ENCODE measurements at places on chromosomes 2 and 18. TPM values are rescaled to one million over a fixed set of nuclear protein-coding genes. Genes with fewer than 3 reads are reported as not detected.

DNA sequence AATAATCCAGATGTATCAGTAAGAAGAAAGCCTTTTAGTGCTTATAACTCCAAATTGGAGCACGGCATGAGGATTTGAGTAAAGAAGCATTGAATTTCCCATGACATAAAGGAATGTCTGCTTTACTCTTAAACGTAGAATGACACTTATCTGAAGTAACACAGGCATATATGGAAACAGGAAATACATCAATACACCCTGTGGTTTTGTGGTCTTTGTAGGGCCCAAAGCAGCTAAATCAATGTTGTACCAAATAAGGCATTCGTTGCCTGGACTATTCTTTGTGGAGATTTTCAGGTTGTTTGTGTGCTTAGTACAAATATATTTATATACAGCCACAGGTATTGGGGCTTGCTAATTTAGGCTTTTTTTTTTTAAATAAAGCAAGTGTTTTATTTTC lies 660.5 kb downstream of the LRRTM4 start:
- DNase-seq = no peak

DNA sequence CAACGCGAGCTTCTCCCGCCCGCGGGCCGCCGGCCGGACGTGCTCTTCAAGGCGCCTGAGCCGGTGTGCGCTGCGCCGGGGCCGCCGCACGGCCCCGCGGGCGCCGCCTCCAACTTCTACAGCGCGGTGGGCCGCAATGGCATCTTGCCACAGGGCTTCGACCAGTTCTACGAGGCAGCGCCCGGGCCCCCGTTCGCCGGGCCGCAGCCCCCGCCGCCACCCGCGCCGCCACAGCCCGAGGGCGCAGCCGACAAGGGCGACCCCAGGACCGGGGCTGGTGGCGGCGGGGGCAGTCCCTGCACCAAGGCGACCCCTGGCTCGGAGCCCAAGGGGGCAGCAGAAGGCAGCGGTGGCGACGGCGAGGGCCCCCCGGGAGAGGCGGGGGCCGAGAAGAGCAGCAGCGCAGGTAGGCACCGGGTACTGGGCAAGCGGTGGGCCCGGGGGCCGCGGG lies 676 bp downstream of the HOXD11 start:
- DNase-seq = no peak

- DNase-seq = no peak
Observed at GRCh38 chr2:95179451-95179850, 13.8 kb downstream of the ZNF2 start.

DNA sequence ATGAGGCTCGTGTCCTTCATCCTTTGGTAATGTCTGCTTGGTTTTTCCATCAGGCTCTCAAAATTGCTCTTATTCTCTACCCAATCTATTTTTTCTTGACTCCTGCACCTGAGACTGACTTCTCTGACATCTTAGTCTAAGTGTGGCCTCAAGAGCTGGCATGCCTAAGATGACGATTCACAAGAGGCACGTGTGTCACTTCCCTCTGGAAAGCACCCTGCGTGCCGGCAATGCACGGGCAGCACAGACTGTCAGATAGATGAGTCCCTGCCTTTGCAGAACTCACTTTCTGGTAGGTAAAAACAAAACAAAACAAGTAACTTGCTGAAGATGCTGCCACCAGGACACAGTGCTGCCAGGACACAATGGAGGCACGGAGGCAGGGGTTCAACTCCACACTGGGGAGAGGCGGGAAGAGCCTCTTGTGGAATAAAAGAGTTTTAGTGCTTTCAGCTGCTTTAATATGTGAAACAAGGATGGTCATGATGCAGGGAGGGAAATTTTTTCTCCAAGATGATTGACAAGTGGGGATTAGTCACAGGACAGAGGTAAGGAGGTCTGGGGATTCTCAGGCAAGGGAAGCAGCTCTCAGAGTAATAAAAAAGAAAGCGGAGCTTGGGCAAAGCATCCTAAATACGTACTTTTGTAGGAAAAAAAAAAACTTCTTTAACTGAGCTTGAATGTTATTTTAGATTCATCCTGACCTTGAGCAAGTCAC lies 27.3 kb downstream of the CYB5A start:
- no peak for DNase-seq

DNA sequence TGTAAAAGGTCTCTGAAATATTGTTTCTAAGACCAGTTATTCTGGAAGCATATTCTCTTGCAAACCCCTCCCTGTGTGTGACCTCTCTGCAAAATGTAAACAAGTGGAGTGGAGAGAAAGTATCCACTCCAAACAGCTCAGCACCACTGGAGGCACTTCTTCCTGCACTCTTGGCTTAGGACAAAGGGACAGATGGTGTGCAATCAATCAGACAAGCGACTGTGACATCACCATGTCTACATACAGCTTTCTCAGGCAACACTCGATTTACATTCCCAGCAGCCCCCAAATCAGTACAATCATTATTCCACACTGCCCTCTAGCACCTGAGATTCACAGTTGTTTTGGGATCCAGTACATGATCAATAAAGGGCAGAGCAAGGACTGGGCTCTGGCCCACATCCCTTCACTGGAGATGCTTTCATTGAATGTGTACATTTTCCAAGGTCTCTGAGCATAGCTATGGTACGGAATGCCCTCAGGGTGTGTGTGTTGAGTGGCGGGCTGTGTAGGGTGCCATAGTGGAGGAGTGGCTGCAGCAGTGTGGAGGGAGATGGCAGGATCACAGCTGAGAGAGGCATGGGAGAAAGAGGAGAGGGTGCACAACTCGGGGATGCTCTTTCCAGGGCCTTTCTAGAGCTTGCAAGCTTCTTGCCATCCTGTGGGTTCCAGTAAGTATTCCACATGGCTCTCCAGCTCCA lies 311.8 kb upstream of the ST6GAL2 start:
- DNase-seq = no peak

GRCh38 chr18:73261923-73262322 lies 394.1 kb upstream of the NETO1 start:
- no peak for DNase-seq

NHEJ1 gene
- total RNA-seq = 15.0 TPM

DNA sequence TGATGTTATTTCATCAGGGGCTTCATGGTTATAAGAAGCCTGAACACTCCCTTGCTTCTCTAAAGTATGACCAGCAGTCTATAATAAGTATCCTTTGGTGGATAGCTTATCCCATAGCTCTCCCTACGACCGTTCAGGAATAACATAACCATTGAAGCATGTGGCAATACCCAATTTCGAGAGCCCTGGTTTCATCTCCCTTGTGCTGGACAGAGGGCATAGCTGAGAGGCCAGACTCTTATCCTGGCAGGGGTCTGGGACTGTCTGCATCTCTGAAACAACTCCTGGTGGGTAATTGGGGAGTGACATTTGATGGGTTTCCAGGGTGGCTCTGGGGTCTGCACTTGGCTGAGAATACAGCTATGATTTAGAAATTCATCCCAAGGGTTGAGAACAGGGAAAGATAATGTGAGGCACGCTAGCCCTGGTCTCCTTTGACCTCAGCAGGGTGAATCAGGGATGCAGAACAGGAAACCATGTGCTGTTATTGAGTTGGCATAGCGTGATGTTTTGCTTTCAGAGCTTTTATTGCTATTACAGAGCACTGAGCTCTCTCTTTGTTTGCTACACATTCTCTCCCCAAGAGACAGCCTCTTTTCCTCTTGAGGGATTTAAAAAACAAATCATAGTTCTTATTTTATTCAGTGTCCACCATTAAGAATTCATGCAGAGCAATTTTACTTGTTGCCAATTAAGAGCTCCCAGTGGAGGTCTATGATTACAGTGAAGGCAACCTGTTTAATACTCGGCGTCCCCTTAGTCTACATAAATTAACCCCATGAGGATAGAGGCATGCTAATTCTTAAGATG lies 274.5 kb downstream of the NCKAP5 start:
- DNase-seq = no peak

GRCh38 chr2:37349231-37349860 lies 4.9 kb downstream of the QPCT start:
- no peak for DNase-seq

DNA sequence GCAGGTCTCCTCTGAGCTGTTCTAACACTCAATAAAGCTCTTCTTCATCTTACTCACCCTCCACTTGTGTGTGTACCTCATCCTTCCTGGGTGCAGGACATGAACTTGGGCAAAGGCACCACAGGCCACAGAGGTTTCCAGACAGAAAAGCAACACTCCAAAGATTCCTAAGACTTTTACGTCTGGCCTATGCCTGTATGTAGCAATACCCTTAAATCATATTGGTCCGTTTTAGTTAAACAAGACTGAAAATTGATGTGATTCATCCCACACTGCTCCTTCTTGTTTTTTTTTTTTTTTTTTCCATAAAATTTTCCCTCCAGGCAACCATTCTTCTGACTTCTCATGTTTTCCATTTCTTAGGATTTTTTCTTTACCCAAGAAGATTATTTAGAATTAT lies 404.3 kb downstream of the PID1 start:
- no peak for DNase-seq

DNA sequence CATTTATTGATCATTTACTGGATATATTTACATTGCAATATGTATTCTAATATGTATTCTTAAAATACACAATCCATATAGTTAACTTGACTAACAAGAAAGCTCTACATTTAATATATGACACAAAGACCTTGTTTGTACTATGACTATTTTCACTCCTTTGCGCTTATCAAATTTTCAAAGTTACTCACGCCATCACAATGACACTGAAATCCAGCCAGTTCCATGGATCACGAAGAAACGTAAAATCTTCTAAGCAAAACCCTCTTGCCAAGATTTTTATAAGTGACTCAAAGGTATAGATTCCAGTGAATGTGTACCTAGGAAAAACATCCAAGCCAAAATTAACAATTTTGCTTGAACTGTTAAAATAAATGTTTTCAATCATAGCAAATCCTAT lies 39.6 kb downstream of the SCN3A start:
- DNase-seq = no peak

CBLN2 gene
- not detected for total RNA-seq

GRCh38 chr2:46836295-46837111 lies 79.1 kb downstream of the MCFD2 start:
- peak; percentile 58 for DNase-seq

DNA sequence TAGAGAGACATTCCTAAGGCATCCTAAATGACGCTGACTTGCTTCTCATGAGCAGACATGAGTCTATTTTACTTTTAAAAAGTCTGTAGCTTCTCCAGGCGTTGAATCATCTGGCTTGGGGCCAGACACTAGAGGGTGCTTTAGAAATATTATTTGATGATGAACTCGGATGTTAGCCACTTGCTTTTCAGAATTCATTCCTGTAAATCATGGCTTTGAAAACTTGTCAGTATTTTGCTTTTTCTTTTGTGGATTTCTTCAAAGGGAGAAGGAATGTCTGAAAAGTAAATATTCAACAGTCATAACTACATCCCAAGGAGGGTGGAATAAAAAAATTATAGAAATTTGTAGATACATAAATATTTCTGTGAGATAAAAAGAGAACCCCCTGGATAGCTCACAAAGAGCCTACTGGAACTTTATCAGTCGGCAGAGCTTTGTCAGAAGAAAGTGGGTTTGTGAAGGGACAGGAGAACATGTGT lies 370.8 kb downstream of the OSR1 start:
- peak; percentile 89 for DNase-seq

- no peak for DNase-seq
Observed at GRCh38 chr2:164182116-164182627, 439.1 kb downstream of the GRB14 start.

IL1RN gene
- total RNA-seq = 15.0 TPM

SRD5A2 gene
- not detected for total RNA-seq

DNA sequence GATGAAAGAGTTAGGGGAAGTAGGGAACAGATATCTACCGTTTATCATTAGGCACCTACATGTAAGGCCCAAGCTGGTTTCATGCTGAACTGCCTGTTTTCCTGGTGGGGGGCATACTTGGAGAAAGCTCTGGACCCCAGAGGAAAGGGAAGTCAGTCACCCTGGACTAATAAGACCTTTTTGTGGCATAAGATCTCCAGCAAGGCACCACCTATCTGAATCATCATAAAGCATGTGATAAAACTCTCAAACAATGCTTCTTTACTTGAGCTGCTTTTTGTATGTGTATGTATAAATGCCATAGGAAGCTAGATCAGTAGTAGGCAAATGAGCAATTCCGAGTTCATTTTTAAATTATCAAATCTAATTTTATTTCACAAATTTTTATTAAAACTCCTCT lies 104.8 kb downstream of the TANC1 start:
- DNase-seq = no peak

DNA sequence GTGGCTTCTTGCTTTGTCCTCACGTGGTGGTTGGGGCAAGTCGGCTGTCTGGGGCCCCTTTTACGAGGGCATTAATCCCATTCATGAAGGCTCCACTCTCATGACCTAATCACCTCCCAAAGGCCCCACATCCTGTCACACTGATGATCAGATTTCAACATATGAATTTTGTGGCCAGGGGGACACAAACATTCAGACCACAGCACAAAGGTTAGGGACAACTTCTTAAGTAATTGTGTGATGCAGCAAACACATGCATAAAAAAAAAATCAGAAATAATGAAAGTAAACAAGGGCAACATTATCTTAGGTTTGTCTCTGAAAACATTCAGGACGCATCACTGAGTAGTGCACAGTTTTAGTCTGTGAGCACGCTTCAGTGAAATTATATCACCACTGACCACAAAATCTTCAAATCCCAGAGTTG lies 54.2 kb upstream of the FRZB start:
- DNase-seq = no peak

- DNase-seq = no peak
Observed at GRCh38 chr2:209431701-209432100, 7.9 kb downstream of the MAP2 start.

GRCh38 chr18:55283309-55283708 lies 304.7 kb downstream of the TCF4 start:
- no peak for DNase-seq

GRCh38 chr2:143255899-143256298 lies 126.7 kb downstream of the ARHGAP15 start:
- no peak for DNase-seq
